ENCODE measurements at places on chromosomes 1 and 21.
A peak's percentile ranks its signal among the peaks of the same experiment; 100 is the strongest.

GRCh38 chr21:38735626-38736206, 70.0 kb upstream of the ETS2 start:
- H3K27ac ChIP-seq, result no peak overlapping the region
- H3K4me1 ChIP-seq, result no peaks in the 10 kb centered on the region
- no peaks in the 10 kb centered on the region for H3K36me3 ChIP-seq
- no peak overlapping the region for H3K4me3 ChIP-seq
- DNase-seq, result no peak

DNA sequence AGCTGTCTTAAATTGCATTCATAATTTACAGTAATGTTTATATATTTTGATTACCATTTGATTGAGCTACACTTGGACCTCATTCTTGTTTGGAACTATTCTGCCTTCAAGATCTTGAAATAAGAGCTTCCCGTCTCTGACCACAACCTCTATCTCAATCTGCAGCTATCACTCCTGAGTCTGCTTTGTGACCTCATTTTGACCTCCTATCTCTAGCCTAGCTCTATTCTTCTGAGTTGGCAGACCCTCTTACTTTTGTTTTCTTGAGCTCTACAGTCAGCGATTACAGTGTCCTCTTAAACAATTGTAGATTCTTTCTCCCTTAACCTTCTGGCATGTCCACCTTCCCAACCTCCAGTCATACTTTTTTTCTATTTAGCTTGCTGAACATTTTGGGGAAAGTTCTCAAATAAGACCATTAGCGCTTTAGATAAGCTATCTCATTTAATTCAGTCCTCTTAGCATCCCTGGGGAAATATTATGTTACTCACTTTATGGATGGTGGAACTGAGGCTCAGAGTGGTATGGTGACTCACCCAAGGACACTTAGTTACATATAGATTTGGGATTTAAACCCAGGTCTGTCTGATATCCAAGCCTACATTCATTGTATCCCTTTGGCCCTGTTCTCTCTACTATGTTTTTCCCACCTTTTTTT, 19.1 kb downstream of the RPAP2 start:
- no peaks in the 10 kb centered on the region for H3K4me1 ChIP-seq
- no peak overlapping the region for H3K27ac ChIP-seq
- no peaks in the 10 kb centered on the region for H3K27me3 ChIP-seq
- H3K36me3 ChIP-seq, result peaks cover 20% of the 10 kb centered on the region
- no peak for DNase-seq
- no peak overlapping the region for H3K4me3 ChIP-seq

GRCh38 chr1:234271243-234271606, 102.0 kb upstream of the COA6 start:
- H3K4me1 ChIP-seq, result no peaks in the 10 kb centered on the region
- no peaks in the 10 kb centered on the region for H3K27me3 ChIP-seq
- no peak for DNase-seq
- H3K36me3 ChIP-seq, result no peaks in the 10 kb centered on the region
- H3K27ac ChIP-seq, result no peak overlapping the region
- H3K4me3 ChIP-seq, result no peak overlapping the region

- H3K36me3 ChIP-seq, result no peaks in the 10 kb centered on the region
- no peak for DNase-seq
- no peaks in the 10 kb centered on the region for H3K4me1 ChIP-seq
Observed at GRCh38 chr1:116232989-116233514, 121.9 kb downstream of the MAB21L3 start.

- peak; percentile 86 for DNase-seq
- peak overlapping the region; percentile 88 for H3K4me3 ChIP-seq
- H3K27me3 ChIP-seq, result no peaks in the 10 kb centered on the region
- peak overlapping the region; percentile 74 for H3K27ac ChIP-seq
Observed at GRCh38 chr21:37072274-37072987, 440 bp downstream of the PIGP start.

DNA sequence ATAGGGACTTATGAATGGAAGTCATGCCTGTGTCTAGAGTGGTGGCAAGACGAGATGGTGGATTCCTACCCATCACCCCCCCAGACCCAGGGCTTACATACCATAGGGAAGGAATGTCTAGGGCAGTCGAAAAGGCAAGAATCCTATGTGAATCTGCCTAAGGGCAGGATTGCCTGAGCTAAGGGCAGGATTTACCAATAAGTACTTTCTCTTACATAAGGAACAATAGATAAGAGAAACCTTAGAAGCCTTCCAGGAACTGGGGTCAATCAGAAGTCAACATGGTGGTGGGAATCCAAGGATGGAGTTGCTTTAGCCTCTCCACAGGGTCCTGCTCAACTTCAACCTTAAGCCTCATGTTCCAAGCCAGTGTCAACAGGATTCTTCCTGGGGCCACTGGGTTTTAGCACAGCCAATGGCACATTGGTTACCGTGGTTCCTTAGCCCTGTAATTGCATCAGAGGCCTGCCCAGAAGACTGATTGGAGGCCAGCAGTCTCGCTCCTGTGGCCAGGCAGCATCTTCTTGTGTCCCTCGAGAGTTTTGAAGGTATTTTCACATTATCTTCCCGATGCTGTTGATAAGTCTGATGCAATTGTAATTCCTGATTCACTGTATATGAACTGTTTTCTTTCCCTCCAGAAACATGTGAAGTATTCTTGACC, 20.7 kb downstream of the BACE2 start:
- DNase-seq, result no peak
- H3K27me3 ChIP-seq, result no peaks in the 10 kb centered on the region
- H3K4me1 ChIP-seq, result no peaks in the 10 kb centered on the region
- no peak overlapping the region for H3K4me3 ChIP-seq
- H3K36me3 ChIP-seq, result no peaks in the 10 kb centered on the region
- H3K27ac ChIP-seq, result no peak overlapping the region

DNA sequence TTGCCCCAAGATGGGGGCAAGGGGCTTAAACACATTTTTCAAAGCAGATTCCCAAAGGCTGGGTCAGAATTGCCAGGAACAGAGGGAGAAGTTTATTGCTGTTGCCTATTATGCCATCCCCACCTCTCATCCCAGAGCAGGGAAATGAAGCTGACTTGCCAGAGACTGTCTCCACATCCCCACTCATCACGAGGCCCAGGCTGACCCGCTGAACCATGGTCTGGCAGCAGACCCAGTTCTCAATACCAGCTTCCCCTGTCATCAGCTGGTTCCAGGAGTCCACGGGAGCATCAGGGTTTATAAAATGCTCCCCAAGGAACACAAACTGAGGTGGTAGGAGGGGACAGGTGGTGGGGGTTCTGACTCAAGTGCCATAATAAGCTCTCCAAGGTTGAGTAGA, 605.9 kb downstream of the NPHP4 start:
- H3K36me3 ChIP-seq, result no peaks in the 10 kb centered on the region
- no peaks in the 10 kb centered on the region for H3K4me1 ChIP-seq
- no peak overlapping the region for H3K27ac ChIP-seq
- H3K4me3 ChIP-seq, result no peak overlapping the region
- no peak for DNase-seq

DNA sequence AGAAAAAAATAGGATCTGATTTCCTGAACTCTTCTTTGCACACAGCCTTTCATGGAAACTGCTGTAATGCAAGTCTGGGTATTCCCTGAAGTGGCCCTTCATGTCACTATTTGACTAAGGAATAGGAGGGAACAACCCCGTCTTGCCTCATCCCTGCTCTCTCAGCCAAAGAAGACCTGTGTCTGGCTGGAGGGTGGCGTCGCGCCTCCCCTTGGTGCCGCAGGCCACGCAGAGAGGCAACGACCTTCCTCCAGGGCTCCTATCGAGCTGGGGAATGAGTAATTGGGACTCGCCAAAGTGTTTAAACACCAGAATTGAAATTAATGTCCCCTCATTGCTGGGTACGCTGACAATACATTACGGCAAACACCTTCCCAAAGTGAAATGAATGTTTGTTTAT, 129.8 kb downstream of the PBX1 start:
- H3K4me1 ChIP-seq, result peaks cover 6% of the 10 kb centered on the region
- H3K27me3 ChIP-seq, result no peaks in the 10 kb centered on the region
- H3K36me3 ChIP-seq, result no peaks in the 10 kb centered on the region
- no peak overlapping the region for H3K4me3 ChIP-seq
- DNase-seq, result no peak
- no peak overlapping the region for H3K27ac ChIP-seq

- peaks cover 32% of the 10 kb centered on the region for H3K4me1 ChIP-seq
- H3K27me3 ChIP-seq, result no peaks in the 10 kb centered on the region
- H3K4me3 ChIP-seq, result no peak overlapping the region
- H3K36me3 ChIP-seq, result no peaks in the 10 kb centered on the region
- no peak for DNase-seq
- H3K27ac ChIP-seq, result no peak overlapping the region
Observed at GRCh38 chr1:234541286-234541975, 62.5 kb upstream of the TARBP1 start.
